GDM1 (cell line): ENCODE measurements at places on chromosomes 11 and 22.

DNA sequence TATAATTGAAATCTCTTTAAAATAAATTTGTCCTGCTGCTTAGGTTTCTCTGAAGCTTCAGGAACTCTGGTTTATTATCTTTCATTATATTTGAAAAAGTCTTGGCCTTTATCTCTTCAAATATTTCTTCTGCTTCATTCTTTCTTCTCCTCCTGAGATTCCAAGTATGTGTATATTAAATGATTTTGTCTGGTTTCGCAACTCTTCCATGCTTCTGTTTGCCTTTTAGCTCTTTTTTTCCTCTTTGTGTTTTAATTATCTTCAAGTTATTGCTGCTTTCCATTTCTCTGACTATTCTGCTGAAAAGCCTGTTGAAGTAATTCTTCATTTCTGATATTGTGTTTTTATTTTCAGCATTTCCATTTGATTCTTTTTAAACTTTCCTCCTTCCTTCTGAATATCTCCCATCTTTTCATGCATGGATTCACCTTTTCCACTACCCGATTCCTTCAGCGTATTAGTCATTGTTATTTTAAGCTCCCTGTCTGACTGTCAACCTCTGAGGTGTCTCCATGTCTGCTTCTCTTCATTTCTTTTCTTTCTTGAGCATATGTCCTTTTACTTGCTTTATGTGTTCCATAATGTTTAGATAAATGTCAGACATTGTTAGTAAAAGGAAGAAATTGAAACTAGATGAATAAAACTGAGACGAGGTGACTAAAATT is 46.6 kb upstream of the CTSC start:
- DNase-seq: no peak

DNA sequence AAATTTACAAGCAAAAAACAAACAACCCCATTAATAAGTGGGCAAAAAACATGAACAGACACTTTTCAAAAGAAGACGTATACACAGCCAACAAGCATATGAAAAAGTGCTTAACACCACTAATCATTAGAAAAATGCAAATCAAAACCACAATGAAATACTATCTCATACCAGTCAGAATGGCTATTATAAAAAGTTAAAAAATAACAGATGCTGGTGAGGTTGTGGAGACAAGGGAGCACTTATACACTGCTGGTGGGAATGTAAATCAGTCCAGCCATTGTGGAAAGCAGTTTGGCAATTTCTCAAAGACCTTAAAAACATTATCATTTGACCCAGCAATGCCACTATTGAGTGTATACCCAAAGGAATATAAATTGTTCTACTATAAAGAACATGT is 72.3 kb downstream of the BBOX1 start:
- DNase-seq: no peak

GRCh38 chr11:20671856-20672546 is 2.6 kb downstream of the NELL1 start:
- no peak for DNase-seq

DNA sequence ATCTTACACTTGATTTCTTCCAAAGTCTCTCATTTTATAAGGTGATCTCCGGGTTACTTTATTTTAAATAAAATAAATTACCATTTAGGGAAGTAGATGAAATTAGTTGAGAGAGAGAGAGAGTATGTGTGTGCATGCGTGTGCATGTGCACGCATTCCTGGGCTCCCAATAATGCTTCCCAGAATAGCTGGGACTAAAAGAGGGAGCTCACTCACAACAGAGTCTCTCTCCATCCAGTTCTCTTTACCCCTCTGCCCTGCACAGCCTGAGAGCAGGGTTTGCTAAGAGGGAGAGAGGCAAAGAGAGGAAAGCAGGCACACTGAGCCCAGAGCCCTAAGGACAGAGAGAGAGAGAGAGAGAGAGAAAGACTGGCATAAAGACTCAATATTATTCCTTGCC is 11.3 kb upstream of the TRIM44 start:
- DNase-seq: no peak

- no peak for DNase-seq
Measured at GRCh38 chr11:61912991-61913698, 4.2 kb downstream of the RAB3IL1 start.

- no peak for DNase-seq
Measured at GRCh38 chr22:42949159-42949558, 65.8 kb downstream of the PACSIN2 start.

- no peak for DNase-seq
Measured at GRCh38 chr22:46022881-46023512, 46.0 kb upstream of the WNT7B start.

GRCh38 chr11:33317662-33318061 is 60.5 kb downstream of the HIPK3 start:
- DNase-seq: no peak

DNA sequence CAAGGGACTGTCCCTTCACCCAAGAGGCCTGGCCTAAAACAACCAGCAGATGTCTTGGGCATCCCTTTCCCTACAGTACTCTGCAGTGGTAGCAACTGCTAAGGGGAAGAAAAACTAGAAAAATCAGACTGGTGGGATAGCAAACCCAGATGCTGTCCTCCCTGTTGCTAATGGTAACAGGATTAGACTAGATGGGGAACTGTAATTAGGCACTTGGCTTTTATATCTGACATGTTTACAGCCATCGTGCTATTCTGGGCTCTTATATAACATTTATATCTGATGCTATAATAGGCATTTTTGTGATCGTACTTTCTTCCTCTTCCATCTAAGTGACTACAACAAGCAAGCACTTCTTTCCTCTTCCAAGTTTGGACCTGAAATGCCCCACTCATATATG is 316.7 kb downstream of the DLG2 start:
- DNase-seq: no peak

GRCh38 chr11:81573367-81573766 is 1160.3 kb downstream of the FAM181B start:
- no peak for DNase-seq

GRCh38 chr11:75325713-75326438 is 25.6 kb downstream of the ARRB1 start:
- DNase-seq: no peak

GRCh38 chr22:44057401-44057987 is 33.4 kb downstream of the PARVB start:
- DNase-seq: no peak

- DNase-seq: no peak
Measured at GRCh38 chr11:86578727-86579405, 93.5 kb downstream of the ME3 start.

- no peak for DNase-seq
Measured at GRCh38 chr22:46445771-46446420, 91.5 kb downstream of the CELSR1 start.

DNA sequence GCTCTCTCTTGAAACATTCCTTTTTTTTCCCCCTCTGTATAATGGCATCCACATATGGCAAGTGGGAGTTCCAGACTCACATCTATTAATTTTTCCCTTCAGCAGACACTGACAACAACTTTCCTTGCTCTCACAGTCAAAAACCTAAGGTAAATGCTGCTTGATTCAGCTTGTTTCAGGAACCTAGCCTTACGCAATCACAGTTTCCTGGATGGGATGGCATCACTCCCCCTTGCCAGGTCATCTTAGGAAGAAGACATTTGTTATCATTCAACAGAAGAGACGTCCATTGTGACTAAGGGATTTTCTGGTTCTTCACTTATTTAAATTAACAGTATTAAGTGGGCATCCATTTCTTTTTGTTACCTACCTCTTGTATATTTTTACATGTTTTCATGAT is 112.0 kb upstream of the PDGFD start:
- DNase-seq: no peak

DNA sequence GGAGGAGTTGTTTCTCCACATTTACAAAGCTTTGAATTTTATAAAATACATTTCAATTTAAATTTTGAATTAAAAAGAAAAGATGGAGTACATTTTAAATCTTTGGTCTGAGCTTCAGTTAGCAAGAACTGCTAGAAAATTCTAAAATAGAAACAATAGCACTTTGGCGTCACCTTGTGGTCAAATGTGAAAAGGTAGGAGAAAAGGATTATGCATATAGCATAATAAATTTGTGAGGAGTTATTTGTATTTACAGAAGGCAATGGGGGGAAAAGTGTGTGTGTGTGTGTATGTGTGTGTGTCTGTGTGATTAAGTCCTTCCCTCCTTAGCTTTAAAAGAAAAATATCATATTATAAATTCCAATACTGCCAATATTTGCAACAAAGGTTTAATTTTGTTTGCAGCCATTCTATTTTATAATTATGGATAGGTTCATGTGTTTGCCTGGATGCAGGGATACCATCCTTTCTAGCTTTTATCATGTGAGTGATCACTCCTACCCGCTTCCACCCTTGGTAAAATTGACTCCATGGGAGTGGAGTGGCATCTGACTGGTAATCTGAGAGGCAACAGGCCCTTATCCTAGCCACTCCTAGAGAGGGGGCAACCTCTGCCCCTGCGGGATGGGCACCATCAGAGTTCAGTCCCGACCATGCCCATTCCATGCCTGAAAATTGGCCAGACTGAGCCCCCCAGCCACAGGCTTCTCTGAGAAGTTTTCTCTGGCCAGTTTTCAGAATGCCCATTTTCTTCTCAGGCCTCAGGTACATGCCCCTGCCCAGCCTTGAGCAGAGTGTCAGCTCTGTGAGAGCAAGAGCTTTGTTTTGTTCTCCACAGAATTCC is 13.6 kb upstream of the LGR4 start:
- no peak for DNase-seq

GRCh38 chr11:96620464-96621044 is 230.7 kb downstream of the JRKL start:
- no peak for DNase-seq

- no peak for DNase-seq
Measured at GRCh38 chr11:31651822-31652221, 142.3 kb downstream of the ELP4 start.

GRCh38 chr22:33504941-33505625 is 415.2 kb downstream of the LARGE1 start:
- no peak for DNase-seq

DNA sequence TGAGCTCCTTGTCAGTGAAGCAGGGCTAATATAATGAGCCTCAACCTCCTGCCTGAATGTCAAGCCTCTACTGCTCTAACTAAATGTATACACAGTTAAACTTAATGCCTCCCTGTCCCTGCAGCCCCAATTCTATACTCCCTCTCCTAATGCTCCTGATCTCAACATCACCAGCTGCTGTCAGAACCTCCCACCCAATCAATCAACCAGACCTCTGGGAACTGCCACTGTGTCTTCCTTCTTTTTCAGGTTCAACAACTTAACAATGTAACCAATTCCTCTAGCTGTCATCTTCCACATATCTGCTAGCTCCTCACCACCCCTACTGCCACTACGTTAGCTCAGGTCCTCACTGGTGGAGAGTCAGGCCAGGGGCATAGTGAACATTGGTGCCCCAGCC is 339.8 kb upstream of the NARS2 start:
- no peak for DNase-seq

- DNase-seq: no peak
Measured at GRCh38 chr11:86740628-86741483, 59.5 kb upstream of the PRSS23 start.

DNA sequence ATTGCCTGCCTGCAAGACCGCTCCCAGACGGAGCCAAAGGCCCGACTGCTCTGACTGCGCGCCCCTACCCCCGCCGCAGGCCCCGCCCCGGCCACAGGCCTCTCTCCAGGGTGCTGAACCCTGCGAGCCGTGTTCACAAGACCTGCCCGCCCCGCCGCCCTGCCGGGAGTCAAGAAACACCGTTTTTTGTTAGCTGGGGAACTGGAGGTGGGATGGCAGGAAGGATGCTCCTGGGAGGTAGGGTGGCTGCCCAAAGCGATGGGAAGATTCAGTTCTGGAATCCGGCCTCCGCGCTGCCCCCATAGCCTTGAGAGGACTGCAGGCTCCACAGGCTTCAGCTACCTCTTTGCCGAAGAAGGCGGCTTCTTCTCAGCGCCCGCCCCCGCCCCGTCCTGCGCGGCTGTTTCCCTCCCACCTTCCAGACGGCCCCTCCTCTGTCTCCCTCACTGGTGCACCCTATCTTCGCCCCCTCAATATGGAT is 2.7 kb upstream of the PDE2A start:
- peak; percentile 14 for DNase-seq

DNA sequence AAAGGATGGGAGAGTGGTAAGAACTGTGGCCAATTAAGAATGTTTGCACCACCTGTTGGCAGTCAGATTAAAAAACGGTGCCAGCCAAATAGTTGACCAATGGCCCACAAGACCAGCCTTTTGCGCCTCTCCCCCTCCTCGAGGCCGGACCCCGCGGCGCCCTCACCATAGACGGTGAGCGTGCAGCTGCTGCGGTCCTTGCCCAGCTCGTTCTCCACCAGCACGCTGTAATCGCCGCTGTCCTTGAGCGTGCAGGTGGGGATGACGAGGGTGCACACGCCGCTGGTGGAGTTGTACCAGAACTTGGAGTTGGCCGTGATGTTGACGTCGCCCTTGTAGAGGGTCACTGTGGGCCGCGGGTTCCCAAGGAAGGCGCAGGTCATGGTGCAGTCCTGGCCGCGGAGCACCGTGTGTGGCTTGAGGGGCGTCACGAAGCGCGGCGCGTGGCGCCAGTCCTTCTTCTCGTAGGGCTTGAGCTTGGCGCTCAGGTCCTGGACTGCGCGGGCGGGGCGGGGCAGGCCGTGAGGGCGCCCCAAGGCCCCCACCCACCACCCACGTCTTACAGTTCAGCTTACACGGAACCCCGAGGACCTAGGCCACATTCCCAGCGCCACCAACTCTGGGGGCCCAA is 7.2 kb downstream of the TMEM86A start:
- no peak for DNase-seq

- DNase-seq: no peak
Measured at GRCh38 chr11:100176456-100176855, 510.6 kb upstream of the ARHGAP42 start.

DNA sequence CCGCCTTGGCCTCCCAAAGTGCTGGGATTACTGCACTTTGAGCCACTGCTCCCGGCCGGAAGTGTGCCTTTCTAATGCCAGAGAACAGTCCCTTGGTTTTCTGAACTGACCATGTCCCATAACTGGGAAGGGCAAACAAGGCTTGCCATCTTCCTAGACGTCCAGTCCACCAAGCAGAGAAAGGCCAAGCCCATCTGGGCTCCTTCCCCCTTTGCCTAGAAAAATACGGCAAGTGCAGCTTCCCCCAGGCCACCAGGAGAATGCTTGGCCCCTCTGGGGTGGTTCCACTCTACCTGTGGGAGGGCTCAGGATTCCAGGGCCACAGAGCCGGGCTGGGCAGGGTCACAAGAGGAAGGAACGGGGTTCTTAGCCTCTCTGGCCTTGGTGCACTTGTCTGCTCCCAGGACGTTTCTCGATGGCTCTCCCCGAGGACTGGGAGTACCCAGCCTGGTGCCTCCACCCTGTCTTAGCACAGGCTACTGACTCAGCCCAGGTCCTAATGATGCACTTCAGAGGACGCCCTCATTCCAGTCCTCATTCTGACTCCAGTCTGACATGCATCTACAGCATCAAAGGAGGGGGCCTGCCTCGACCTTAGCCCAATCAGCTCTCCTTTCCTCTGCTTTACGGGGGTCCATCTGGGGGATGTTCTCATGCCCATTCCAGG is 1.2 kb downstream of the USP2 start:
- DNase-seq: no peak

GRCh38 chr11:132770829-132771530 is 761.3 kb downstream of the OPCML start:
- DNase-seq: no peak

GRCh38 chr11:22510741-22511140 is 114.9 kb downstream of the FANCF start:
- DNase-seq: no peak

- DNase-seq: no peak
Measured at GRCh38 chr22:50569041-50569459, 6.3 kb upstream of the SYCE3 start.
